ENCODE measurements at places on chromosomes 11 and 22.

DNA sequence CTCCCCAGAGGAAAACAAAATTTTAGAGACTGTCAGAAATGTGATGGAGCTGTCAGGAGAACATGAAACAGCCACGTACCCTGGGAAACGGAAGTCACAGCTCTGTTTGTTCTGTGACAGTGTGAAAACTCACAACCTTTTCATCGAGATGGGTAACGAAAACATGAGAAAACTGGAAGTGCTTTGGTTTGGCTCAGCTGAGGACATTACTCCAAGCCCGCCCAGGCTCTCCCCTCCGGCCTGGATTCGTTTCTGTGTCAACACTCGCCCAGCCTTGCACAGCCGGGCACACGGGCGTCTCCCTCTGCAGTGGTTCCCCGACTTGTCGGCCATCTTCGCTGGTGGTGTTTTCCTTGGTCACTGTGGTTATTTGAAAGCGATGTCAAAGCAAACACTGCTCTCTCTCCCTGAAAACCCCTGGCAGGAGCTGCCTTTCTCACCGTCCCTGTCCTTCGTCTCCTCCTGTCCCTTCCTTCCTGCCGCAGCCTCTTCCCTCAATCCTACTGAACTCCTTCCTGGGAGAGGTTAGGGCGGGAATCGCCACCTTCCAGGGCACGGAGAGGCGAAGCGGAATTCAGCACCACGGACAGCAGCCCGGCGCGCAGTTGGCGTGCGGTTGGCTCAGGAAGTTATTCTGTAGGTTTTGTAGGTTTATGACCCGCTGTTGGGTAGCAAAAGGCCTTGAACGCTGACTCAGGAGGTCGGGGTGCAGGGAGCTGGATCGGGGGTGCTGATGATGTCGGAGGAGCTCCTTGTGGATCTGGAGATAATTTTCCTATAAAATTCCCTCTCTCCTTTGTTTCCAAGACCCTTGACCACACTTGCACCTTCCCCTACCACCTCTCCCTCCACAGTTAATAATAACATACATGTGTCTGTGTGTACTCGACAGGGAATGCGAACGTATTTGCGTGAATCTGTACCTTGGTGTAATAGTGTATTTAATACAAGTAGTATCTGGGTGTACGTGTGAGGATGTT, 13.1 kb upstream of the RPS19BP1 start:
- peak; percentile 45 for DNase-seq

- no peak for DNase-seq
These were observed 54.2 kb downstream of the EXT2 start for GRCh38 chr11:44149651-44150050.

GRCh38 chr22:25105817-25106650, 93.6 kb upstream of the CRYBB3 start:
- no peak for DNase-seq

DNA sequence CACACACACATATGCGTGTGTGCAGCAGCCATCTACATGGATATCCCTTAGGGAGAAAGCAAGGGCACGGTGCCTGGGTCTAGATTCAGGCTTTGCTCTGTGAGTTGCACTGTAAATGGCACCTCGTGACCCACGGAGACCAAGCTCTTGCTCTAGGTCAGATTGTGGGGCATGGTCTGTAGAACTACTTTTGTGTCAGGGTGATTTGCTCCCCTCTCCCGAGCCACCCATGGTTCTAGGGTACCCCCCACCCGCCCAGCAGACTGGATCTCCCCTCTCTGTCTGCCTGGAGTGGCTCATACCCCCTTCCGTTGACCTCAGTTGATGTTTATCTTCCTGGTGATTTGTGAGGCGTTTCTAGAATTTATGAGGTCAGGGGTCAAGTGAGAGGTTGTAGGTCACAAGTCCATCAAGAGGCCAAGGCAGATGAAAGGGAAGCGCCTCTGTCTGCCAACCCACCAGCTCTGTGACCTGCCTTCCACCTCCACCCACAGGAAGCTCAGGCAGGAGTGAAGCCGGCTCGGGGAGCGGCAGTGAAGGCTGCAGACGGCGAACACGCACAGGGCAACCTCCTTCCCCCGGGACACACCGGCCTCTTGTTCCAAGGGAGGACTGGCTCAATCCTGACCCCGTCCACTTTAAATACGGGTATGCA, 76.2 kb upstream of the TTLL12 start:
- DNase-seq = no peak

GRCh38 chr11:17021511-17021910, 7.3 kb upstream of the PLEKHA7 start:
- DNase-seq = no peak

GRCh38 chr11:68010090-68011041, at the start of gene ALDH3B1:
ALDH3B1 (plus strand) TSS chr11:68010327; CDS start chr11:68015298, 4,971 bp downstream.
- DNase-seq = no peak

DNA sequence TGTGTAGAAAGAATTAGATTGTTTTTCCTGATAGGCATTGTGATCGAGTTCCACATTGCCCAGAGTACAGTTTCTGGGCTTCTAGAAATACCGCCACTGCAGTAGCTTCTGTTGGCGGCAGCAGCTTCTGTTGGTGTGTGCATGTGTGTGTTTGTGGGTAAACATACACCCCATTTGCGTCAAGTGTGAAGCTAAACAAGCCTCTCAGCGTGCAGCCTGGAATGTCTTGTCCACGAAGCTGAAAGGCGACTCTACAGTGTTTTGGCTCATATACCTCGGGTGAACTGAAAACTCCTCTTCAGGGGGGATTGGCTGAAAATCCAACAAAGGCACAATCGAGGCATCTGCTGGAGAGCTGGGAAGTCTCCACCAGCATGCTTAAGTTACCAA, 112.0 kb upstream of the E2F8 start:
- DNase-seq = no peak

GRCh38 chr11:76667856-76668255, 2.7 kb downstream of the LRRC32 start:
- no peak for DNase-seq

- DNase-seq = no peak
These were observed 56.1 kb upstream of the UBASH3B start for GRCh38 chr11:122599434-122599833.

DNA sequence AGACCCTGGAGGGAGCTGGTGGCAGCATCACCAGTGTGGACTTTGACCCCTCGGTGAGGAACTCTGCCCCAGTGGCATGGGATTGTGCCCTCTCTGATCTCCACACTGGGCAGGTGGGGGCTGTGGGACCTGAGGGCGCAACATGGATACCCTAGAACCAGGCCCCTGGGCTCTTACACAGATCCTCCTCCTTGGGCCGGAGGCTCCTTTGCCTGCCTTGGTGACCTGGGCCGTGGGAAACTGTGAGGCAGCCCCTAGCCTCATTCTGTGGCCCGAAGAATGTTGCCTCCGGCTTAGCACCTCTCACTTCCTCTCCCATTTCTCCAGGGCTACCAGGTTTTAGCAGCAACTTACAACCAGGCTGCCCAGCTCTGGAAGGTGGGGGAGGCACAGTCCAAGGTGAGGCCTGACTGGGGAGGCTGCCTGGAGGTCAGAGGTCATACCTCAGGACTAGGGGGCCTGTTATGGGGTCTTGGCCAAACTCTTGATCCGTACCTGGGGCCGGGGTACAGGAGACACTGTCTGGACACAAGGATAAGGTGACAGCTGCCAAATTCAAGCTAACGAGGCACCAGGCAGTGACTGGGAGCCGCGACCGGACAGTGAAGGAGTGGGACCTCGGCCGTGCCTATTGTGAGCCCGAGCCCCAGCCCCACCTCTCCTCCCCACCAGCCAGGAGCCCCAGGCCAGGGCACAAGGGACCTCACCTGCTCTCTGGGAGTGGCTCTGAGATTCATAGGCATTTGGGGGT, 12.2 kb downstream of the ATG16L2 start:
- DNase-seq = no peak

DNA sequence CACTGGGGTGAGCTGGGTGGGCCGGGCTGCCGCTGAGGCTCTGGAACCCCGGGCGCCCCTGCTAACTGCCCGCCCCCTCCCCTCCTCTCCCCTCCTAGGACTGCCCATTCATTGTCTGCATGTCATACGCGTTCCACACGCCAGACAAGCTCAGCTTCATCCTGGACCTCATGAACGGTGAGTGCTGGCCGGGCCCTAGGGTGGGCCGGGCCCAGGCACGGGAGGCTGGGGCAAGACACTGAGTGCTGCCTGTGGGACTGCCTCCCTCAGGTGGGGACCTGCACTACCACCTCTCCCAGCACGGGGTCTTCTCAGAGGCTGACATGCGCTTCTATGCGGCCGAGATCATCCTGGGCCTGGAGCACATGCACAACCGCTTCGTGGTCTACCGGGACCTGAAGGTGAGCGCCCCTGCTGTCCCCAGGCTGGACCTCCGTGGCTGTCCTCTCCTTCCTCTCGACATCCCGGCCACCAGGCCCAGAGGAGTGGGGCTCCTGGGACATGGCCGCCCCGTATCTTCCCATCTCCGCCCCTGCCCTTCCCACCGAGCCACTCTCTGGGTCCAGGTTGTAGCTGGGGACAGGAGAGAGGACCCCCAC, 7.5 kb upstream of the ANKRD13D start:
- DNase-seq = no peak

DNA sequence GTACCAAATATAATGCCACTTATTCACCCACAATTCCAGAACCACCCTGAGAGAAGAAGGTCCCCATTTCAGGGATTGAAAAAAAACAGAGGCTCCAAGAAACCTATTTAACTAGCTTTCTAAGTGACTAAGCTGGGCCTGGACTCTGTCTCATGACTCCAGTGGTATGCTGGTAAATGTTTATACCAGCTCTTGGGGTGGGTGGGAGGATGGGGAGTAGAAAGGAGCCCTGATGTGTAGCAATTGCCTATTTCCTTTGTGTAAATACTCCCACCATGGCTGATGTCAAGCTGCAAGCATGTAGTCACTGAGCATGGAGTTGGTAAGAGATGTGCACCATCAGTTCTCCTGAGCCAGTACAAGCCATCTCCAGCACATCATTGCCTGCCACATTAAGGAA, 2.8 kb downstream of the PRG3 start:
- DNase-seq = no peak

DNA sequence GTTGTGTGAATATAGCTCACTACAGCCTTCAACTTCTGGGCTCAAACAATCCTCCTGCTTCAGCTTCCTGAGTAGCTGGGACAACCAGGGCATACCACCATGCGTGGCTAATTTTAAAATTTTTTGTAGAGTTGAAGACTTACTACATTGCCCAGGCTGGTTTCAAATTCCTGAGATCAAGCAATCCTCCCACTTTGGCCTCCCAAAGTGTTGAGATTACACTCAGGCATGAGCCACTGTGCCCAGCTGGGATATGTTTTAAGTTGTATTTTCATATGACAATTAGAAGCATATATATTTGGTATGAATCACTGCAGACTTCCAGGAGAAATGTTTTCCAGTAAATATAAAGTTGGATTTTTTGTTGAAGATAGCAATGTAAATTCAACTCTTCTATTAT, 15.4 kb downstream of the DDX10 start:
- DNase-seq = no peak

DNA sequence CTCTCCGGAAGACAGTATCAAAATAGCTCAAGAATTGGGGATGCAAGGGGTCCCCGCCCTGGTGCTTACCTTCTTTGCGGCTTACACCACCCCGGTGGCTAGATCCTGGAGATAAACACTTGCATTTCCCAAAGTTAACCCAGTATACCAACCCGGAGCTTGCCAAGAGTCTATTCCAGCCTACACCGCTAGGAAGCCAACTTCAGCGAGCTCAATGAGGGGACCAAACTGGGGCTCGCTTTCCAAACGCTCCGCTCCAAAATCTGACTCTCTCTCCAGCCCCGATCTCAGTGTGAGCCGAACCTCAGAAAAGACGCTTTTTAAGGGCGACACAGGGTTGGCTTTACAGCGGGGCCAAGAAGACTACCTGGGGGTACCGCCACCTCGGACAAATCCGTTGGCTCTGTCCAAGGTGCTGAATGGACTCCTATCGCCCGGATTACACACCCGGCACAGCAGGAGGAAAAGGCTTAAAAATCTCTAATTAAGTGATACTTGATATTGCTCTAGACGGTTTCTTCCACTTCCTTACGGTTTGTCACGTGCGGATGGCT, 20.1 kb upstream of the BDNF start:
- DNase-seq = no peak

- no peak for DNase-seq
These were observed 469 bp downstream of the ZBED5 start for GRCh38 chr11:10857459-10857708.

DNA sequence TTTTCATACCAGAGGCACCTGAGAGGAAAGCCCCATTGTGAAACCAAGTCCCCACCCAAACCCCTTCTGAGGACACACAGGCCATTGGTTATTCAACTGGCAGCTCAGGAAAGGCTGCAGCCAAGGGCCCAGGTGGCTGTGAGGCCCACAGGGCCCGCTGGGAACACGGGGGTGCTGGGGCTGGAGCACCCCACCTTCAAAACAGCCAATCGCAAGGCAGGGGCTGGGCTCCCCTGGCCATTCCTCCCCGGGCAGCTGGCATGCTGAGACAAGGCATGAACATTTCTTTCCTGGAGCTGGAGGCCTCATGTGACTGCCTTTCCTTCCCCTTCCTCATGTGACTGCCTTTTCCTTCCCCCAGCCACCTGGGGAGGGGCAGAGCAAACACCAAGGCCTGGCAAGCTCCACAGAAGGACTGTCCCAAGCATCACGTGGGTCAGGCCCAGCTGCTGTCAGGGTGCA, 76.9 kb downstream of the PIWIL3 start:
- no peak for DNase-seq

- DNase-seq = no peak
These were observed 51.0 kb upstream of the IGLL5 start for GRCh38 chr22:22836635-22837034.

DNA sequence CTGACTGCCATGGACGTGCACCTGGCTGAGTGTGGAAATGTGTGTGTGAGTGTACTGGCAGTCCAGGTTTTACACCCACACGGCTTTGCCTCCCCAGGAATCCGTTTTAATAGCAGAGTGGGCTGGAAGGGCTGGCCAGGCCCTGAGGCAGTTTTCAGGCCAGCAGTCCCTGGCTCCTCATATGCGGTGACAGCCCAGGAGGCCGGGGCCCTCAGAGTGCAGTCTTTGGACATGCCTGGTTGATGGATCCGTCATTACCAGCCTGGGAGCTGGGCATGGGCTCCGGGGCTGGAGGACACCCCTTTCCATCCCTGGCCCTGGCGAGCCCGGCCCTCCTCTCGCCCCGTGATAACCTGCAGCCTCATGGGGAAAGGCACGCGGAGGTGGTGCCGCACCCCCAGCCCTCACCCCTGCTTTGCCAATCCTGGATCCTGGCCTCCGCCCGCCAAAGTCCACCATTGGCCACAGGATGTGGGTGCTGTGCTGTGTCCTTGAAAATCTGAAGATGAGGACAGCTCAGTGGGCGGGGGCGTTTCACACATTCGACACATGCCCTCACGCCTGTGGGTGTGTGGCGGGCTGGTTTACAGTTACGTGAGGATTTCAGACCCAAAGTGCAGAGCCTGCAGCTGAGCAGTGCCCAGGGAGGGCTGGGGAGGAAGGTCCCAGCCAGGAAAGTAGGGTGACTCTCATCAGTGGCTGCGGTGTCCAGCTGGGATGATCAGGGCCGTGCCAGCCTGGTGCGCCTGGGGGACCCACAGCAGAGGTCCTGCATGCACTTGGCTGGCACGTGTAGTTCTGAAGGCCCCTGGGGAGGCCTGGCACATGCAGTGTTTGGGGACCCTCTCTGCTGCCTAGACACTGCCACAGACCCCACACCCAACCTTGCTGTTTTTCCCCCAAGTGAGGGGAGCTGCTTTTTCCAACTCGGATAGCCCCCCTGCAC, 55.1 kb downstream of the RTN4R start:
- no peak for DNase-seq

- DNase-seq = no peak
These were observed 2.4 kb downstream of the BSX start for GRCh38 chr11:122979103-122979814.

- DNase-seq = no peak
These were observed 84.9 kb upstream of the TRIM77 start for GRCh38 chr11:89625171-89625570.

- peak; percentile 11 for DNase-seq
These were observed 522.3 kb downstream of the BRD1 start for GRCh38 chr22:49305214-49305965.

GRCh38 chr11:33868647-33869461, 23.0 kb downstream of the LMO2 start:
- DNase-seq = no peak
